ENCODE measurements at places on chromosomes 5 and 9.
A peak's percentile ranks its signal among the peaks of the same experiment; 100 is the strongest.

DNA sequence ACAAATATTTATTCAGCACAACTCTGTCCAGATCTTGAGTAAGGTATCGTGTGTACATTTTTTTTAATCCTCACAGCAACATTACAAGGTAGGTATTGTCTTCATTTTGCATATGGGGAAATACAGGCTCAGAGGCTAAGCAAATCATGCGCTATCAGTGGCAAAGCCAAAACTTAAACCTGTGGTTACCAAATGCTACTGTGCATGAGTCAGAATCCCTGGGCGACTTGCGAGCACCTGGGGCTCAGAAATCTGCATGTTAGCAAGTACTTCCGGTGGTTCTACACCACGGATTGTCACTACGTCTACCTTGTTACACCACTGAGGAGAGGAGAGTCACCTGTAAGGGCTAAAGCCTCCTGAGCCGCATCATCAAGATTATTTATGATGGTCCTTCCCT, 21.3 kb downstream of the C5orf58 start:
- DNase-seq = peak; percentile 88

GRCh38 chr9:125763394-125763801, 16.2 kb downstream of the PBX3 start:
- no peak for DNase-seq

DNA sequence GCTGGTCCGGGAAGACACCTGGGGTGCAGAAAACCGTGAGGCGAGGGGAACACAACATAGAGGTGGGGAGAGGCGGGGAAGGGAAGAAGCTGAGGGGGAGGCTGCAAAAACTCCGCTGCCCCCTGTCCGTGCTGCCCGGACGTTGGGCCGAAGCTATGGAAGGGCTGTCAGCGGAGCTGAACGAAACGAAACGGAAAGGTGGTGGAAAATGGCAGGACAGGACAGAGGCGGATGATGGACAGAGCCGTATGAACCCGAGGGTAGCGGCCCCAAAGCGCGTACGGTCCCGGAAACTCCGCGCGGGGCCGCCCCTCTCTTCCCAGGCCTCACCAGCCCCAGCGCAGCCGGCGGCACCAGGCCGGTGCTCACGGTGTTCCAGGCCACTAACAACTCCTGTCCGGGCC, 272 bp downstream of the ANAPC2 start:
- no peak for DNase-seq

- no peak for DNase-seq
Observed at GRCh38 chr9:34689116-34689470, 2.0 kb downstream of the CCL19 start.

DNA sequence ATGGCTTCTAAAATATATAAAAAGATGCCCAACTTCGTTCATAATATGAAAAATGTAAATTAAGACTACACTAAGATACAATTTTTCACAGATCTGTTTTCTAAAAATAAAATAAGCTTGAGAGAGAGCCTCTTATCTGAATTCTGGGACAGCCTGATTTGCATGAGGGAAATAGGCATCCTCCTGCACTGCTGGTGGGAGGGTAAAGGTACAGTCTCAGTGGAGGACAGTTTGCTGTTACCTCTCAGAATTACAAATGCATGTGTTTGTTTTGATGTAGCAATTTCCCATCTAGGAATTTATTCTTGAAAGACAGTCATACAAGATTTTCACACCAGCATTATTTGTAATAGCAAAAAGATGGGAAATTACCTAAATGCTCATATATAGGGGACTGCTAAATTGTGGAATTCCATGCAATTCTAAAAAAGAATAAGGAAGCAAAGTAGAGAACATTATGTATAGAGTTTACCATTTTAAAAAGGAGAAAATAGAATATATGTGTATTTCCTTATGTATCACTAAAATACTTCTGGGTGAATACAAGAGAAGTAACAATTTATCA, 75.7 kb downstream of the ZSWIM6 start:
- no peak for DNase-seq

GRCh38 chr9:86274821-86275643, 7.3 kb downstream of the ISCA1 start:
- no peak for DNase-seq

DNA sequence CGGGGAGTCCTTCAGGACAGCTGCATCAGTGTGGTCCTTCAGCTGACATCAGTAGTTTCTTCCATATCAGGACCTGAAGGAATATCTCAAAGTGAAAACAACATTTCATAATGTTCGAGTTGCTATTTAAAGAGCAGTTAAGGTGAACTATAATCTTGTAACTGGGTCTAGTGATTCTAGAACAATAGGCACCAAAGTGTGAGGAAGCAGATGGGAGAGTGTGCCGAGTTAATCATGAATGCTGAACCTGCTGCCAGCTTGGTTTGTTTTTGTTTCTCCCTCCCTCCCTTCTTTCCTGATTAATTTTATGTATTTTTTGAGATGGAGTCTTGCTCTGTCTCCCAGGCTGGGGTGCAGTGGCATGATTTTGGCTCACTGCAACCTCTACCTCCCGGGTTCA, 3.6 kb upstream of the PTGR1 start:
- DNase-seq = no peak

- no peak for DNase-seq
Observed at GRCh38 chr9:5617749-5618148, 11.2 kb upstream of the RIC1 start.

DNA sequence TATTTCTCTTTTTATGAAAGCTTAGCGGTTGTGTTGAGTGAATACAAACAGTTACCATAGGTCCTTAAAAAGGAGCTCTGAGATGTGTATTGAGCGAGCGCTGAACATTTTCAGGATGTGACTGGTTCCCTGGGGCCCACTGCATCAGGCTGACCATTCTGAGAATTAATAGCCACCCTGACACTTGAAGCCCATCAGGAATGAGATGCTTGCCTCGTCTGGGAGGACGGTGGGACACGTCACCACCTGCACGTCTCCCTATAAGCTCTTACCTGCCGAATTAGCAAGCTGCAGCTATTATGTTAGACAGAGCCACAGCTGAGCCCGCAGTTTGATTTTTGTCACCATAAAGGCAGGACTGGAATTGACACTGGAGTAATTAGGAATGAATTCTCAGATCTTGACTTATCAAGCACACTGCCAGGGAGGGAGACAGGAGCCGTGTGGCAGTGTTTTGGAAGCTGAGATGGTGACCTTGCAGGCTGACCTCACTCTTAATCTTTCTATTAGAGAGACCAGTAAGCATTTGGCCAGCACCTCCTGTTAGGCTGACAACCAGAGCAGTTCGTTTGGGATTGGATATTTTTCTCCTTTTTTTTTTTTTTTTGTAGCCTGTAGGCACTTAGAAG, 373.1 kb upstream of the WWC1 start:
- DNase-seq = no peak

GRCh38 chr9:113543296-113543981, 79.9 kb downstream of the RGS3 start:
- no peak for DNase-seq

GRCh38 chr9:127396253-127396807, 639 bp upstream of the SLC2A8 start:
- DNase-seq = no peak

GRCh38 chr9:79945016-79945415, 373.3 kb downstream of the TLE4 start:
- DNase-seq = peak; percentile 4

GRCh38 chr5:165139721-165140120, 1634.3 kb downstream of the MAT2B start:
- no peak for DNase-seq

DNA sequence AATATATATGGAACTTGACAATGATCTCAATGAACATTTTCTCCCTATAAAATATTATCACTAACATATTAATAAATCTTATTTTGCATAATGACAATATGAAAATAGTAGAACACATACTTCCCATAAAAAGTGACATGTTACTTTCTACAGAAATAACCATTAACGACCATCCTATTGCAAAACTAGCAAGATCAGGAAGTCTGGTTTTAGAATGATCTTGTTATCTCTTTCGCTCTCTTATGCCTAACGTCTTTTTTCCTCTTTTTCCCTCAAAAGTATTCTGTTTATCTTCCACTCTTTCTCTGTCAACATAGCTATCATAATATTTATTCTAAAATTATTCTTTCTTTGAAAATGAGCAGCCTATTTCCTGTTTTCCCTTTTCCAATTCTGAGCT, 21.6 kb upstream of the C5orf46 start:
- DNase-seq = no peak

GRCh38 chr5:147918899-147919298, 12.6 kb upstream of the C5orf46 start:
- no peak for DNase-seq

- no peak for DNase-seq
Observed at GRCh38 chr5:34554641-34555040, 101.5 kb upstream of the RAI14 start.

DNA sequence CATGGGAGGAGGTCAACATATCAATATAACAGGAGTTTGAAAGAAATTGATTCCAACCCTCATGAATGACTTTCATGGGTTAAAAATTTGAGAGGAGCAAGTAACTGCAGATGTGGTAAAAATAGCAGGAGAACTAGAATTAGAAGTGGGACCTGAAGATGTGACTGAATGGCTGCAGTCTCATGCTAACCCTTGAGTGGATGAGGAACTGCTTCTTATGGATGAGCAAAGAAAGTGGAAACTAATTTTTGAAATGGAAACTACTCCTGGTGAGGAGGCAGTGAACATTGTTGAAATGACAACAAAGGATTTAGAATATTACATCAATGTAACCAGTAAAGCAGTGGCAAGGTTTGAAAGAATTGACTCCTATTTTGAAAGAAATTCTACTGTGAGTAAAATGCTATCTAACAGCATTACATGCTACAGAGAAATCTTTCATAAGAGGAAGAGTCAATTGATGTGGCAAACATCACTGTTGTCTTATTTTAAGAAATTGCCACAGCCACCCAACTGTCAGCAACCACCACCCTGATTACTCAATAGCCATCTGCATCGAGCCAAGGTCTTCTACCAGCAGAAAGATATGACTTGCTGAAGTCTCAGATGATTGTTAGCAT, 1683.2 kb downstream of the MAT2B start:
- no peak for DNase-seq

DNA sequence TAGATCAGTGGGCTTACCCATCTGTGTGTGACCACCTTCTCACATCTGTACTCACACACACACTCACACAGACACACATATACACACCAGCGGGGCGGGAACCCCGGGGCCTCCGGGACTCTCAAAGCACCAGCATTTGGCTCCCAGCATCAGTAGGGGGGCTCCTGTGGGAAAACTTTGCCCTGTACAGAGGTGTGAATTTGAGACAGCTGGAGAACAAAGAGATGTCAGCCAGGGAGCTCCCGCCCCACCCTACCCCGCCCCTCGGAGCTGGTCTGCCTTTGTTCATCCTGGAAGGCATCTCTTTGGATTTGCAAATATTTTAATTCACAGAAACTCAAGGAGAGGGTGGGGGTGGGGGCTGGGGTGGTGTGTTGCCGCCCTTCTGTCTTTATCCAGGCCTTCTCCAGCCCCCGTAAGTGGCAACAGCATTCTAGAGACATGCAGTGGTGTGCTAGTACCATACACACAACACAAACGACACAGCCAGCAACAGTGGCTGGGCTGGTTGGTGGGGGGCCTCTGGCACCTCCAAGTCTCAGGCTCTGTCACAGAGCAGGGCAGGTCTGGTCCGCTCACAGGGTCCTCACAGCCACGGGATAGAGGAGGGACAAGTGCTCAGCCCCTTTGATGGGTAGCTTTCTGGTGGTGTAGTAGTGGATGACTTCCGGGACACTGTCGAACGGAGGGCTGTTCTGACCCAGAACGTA, 15.5 kb upstream of the SLC25A51 start:
- DNase-seq = no peak

- DNase-seq = no peak
Observed at GRCh38 chr9:30280229-30280900, 2104.1 kb upstream of the ACO1 start.

- no peak for DNase-seq
Observed at GRCh38 chr9:75666856-75667554, 223.5 kb upstream of the PCSK5 start.

- no peak for DNase-seq
Observed at GRCh38 chr9:79308012-79308411, 263.8 kb upstream of the TLE4 start.

- DNase-seq = no peak
Observed at GRCh38 chr5:61320860-61321259, 11.2 kb upstream of the ZSWIM6 start.

- no peak for DNase-seq
Observed at GRCh38 chr5:141758310-141758998, 76.4 kb upstream of the ARAP3 start.

DNA sequence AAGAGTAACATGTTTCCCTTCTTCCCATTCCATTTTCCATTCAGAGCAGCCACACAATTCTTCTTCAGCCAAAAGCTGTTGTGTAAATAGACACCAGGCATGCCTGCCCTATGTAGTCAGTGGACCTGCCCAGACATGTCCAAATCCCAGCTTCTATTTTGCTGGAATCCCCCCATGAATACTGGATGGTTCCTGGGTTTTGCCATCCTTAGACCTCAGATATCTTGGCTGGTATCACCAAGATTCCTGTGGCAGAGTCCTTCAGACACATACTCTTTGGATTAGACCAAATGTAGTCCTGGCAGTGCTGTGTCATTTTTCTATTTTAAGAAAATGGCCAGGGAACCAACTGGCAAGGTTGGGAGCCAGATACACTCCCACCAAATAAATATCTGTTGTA, 10.3 kb downstream of the FST start:
- DNase-seq = no peak

All from CD4-positive, alpha-beta T cell treated with Interleukin-15 for 4 hours (primary cell).